HepG2 (cell line): ENCODE measurements at places on chromosomes 1 and 21.

- DNase-seq, result no peak
Measured at GRCh38 chr21:34670962-34671348, 2.2 kb downstream of the CLIC6 start.

- DNase-seq, result no peak
Measured at GRCh38 chr21:42091899-42092508, 20.9 kb downstream of the UMODL1 start.

DNA sequence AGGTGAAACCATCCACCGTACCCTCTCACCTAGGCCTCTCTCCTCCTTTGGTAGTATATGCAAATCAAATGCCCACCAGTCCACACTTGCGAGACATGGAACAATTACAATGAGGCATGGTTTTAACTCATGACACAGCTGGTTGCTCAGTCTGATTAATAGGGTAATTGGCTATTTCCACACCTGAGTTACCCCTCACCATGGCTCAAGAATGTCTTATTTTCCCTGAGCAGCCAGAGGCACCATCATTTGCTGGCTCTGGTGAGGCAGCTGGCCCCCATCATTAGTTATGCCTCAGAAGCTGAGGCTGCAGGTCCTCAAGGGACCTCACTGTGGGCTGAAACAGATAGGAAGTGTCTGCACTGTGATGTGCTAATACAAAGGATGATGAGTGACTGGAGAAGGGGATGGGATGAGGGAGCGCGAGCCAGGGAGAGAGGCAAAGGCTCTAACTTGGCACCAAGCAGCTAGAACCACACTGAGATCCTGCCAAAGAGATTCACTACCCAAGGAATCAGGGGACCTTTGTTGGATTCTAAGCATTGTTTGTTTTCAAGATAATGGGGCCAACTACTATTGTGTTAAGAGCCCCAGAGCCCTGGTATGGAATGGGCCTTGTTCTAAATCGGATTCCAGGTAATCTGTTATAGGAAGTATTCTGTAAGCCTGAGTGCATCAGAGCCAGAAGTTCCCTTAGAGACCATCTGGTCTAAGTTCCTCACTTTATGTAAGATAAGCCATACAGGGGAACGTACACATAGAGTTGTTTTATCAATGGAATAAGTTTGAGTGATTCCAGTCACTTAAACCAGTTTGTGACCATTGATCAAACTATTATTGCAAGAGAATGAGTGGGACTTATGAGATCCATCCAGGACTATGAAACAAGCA is 80.0 kb upstream of the CNTN2 start:
- no peak for DNase-seq

- no peak for DNase-seq
Measured at GRCh38 chr1:61583703-61584102, 141.2 kb downstream of the TM2D1 start.

- DNase-seq, result no peak
Measured at GRCh38 chr1:10208537-10208936, 1.8 kb upstream of the KIF1B start.

DNA sequence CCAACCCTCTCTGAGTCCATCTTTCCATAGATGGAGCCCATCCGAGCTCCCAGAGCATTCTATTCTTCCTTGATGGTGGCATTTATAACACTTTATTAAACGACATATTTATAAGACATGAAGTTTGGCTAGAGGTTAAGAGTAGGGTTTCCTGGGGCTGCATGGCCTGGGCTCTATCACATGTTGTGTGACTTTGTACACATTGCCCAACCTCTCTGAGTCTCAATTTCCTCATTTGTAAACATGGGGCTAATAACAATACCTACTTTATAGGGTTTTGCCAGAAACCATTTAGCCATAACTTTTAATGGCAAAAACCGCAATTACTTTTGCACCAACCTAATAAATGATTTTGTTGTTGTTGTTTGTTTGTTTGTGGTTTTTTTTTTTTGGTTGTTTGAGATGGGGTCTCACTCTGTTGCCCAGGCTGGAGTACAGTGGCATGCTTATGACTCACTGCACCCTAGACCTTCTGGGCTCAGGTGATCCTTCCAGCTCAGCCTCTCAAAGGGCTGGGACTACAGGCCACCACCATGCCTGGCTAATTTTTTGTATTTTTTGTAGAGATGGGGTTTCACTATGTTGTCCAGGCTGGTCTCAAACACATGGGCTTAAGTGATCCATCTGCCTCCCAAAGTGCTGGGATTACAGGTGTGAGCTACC is 13.9 kb upstream of the ASAP3 start:
- DNase-seq, result no peak
